NCI-H510A treated with DMSO at 0.1 percent for 48 hours (cell line): ENCODE measurements at places on chromosomes 6 and 20.

DNA sequence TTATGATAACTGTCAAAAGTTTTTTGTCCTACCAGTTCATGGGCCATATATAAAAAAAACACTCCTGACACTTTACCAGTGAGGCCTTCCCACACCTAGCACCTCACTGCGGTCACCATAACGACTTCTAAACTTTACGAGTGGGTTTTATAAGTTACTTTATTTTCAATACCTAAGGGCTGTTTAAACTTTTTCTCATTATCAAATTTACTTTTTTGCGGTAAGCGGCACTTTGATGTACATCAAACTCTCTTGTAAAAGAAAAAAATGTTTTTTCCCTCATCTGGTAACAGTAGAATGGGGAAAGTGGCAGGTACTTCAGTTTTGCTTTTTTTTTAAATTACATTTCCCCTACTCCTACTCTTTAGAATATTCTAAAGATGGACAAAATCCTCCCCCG is 36.2 kb downstream of the FYN start:
- no peak for DNase-seq

DNA sequence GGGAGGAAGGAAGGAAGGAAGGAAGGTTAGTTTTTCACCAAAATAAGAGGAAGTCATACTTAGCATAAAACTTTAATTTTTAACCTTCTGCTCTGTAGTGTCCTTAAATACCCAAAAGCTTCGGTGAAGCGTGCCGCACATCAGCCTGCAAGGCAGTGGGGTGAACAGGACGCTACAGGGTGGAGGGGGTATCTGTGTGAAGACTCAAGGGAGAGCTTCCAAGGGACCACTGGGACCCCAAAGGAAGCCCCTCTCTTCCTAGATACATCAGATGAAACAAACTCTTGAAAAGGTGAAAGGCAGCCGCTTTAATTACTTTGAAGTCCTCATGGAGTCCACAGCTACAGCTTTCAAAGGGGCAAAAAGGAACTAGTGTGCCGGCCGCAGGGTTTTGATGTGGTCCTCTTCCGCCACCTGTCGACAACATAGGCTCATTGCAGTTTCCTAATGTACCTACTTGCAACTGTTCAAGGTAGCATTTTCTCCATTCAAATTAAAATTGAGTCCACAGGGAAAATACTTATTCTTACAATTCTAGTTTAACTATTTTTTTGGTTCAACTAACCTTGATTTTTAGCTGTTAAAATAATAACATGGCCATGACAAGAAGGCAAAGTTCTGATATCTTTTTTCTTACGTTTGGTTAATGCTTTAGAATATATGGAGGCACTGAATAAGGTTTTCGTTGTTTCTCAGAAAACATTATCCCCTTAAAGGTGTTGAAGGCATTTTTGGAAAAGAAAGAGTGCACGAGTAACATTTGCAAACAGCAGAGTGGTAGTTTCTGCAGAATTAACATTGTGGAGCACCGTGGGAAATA is 135.0 kb upstream of the RIPOR2 start:
- DNase-seq = peak; percentile 81

DNA sequence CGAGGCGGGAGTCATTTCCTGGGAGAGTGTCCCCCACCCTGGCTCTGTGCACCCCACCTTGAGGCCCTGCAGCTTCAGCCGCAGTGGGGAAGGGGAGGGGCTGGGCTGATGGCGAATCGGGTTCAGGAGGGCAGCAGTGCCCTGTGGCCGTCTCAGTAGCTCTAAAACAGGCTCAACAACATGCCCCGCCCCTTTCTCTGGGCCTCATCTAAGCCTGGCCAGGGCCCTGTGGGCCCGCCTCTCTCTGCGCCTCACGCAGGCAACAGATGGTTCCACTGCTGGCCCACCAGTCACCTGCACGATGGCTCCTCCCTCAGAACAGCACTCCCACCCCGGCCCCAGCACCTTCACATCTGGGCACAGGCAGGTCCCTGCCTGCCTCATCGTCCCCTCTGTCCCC is 30.2 kb downstream of the CHRNA4 start:
- no peak for DNase-seq

- no peak for DNase-seq
These were observed 201.6 kb upstream of the JARID2 start for GRCh38 chr6:15044146-15044882.

- peak; percentile 97 for DNase-seq
These were observed 49.7 kb downstream of the KLHL31 start for GRCh38 chr6:53615633-53616449.

- DNase-seq = no peak
These were observed 33.5 kb downstream of the DYNLT1 start for GRCh38 chr6:158611039-158611438.

DNA sequence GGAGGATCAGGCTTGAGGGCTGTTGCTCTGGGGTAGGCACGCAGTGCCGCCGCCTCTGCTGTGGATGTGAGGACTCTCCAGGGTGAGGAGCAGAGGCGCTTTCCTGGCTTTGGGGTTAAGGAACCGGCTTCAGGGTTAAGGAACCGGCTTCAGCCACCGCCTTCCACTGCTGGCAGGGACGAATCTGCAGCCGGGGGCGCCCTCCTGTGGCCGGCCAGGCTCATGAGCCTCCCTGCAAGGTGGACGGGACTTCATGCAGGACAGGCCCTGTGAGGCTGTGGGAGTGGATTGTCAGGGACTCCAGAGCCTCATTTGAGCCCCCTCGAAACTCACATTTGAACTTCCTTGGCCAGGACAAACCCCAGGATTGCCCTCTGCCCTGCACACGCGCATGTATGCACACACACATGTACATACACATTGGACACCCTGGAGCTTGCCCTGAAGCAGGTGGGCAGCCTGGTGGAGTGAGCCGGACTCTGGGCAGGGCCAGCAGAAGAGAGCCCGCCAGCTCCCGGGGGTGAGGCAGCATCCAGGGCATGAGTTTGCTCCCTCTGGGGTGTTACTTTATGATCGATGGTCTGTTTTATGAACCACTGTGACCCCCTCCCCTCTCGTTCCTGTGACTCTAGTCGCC is 146.9 kb downstream of the PHACTR3 start:
- DNase-seq = peak; percentile 20

DNA sequence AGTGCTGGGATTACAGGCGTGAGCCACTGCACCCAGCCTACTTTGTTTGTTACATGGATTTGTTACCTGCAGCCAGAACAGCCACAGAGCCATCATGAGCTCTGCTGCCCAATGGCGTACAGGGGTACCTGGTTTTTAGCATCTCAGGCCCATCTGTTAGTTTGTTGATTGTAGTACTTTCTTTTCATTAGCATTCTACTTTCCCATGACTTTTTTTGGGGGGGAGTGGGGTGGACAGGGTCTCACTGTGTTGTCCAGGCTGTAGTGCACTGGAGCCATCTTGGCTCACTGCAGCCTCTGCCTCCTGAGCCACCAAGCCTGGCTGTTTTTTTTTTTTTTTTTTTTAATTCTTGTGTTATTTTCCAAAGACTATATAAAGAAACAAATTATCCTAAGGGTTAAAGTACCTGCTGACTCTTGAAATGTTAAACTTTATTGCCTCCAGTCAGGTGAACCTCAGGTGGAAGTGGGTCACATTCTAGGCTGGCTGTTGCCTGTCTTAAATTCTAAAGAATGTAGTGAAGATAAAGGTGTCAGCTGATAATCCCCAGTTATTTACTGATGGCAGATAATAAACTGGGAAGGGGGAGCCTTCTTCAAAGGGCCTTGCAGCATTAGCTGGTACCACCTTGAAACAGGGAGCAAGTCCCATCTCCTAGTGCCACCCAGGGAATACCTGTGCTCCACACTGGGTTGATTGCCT is 15.2 kb downstream of the NEU1 start:
- no peak for DNase-seq

DNA sequence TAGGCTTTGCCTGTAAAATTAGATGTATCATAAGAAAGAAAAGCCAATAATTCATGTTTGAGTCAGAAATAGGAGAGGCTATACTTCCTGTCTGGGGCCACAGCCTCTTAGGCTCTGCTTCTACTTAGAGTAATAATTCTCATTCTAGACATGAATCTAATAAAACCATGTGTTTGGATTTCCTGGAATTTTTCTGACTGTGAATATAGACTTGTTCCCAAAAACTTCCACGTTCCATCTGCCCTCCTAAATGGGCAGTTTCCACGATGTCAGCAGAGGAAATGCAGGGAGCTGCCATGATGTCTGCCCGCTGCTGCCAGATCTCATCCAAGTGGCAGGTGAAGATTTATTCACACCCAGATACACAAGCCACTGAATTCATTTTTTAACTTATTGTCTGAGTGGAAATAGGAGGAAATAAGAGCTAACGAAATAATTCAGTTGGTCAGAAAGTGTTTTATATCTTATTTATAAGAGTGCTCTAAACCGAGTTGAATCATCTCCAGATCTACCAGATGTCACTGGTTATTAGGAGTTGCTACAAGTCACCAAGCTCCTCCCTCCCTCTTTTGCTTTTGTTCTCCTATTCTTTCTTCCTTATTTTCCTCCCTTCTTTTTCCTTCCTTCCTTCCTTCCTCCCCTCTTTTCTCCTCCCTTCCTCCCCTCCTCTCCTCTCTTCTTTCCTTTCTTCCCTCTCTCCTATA is 69.3 kb downstream of the ALDH8A1 start:
- no peak for DNase-seq

DNA sequence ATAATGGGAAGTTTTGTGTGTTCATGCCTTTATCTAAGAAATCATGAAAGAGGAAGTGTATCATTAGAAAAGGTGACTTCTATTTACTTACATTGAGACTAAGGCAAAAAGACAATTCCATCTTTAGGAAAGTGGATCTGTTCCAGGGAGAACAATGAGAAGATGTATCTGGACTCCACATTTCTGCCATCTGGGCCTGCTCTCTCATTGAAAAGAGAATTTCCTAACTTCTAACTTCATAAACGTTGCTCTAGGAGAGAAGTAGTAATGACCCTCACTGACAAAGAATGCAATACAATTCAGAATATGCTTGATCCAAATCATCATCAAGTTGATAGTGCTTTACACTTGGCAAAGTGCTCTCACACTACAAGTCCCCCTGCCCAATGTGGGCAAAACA is 294.2 kb downstream of the OGFRL1 start:
- no peak for DNase-seq

DNA sequence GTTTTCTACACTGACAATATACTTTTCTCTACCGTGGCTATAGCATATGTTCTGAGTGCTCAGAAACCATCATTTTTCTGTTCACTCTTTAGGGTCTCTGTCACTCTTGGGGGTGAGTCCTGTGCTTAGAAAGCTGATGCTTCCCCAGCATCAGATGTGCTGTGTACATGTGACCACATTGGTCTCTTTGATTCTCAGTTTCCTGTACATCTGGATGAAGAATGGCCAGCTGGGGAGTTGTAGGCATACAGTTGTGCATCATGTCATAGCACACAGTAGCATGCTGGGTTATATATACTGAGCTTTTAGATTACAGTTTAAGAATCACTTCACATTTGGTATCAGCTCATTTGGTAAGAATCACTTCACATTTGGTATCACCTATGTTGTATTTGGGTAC is 238.6 kb upstream of the PREP start:
- no peak for DNase-seq

DNA sequence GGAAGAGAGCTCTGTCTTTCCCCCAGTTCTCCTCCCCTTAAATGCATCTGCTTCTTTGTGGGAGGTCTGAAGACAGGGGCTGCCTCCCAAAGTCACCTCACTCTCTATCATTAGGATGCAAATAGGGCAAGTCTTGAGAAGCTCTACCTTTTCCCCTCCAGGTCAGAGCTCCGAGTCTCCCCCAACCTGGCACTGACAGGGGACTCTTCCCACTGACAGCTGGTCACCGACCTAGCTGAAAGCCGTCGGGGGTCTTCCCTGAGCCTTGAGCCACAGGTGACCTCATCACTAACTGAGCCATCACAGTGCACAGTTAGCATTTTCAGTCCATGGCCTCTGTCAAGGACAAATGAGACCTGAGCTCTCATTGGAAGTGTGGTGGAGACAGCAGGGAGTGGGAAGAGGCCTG is 386.7 kb downstream of the HACE1 start:
- DNase-seq = no peak

- DNase-seq = no peak
These were observed 345.2 kb downstream of the GJA1 start for GRCh38 chr6:121780325-121781321.

DNA sequence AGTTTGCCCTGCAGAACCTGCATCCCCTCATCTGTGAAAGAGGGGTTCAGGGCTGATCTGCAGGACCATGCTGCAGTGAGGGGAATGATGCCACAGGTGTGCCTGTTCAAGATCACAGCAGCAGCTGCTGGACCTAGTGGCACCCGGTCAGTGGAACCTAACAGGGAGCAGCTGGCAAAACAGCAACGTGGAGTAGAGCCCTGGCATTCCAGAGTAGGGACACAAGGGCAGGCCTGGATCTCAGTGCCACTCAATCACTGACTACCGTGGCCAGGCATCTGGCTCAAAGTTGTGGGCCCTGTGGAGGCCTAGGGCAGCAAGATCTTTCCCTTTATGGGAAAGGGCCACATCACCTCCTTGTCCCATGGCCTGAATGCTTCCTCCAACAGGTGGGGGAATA is 62.2 kb downstream of the INSM1 start:
- no peak for DNase-seq

GRCh38 chr20:2859330-2860121 is 13.8 kb upstream of the PTPRA start:
- DNase-seq = no peak

GRCh38 chr6:124747349-124747748 is 214.9 kb upstream of the RNF217 start:
- DNase-seq = no peak

- DNase-seq = no peak
These were observed 55.8 kb downstream of the SULF2 start for GRCh38 chr20:47729472-47729871.

DNA sequence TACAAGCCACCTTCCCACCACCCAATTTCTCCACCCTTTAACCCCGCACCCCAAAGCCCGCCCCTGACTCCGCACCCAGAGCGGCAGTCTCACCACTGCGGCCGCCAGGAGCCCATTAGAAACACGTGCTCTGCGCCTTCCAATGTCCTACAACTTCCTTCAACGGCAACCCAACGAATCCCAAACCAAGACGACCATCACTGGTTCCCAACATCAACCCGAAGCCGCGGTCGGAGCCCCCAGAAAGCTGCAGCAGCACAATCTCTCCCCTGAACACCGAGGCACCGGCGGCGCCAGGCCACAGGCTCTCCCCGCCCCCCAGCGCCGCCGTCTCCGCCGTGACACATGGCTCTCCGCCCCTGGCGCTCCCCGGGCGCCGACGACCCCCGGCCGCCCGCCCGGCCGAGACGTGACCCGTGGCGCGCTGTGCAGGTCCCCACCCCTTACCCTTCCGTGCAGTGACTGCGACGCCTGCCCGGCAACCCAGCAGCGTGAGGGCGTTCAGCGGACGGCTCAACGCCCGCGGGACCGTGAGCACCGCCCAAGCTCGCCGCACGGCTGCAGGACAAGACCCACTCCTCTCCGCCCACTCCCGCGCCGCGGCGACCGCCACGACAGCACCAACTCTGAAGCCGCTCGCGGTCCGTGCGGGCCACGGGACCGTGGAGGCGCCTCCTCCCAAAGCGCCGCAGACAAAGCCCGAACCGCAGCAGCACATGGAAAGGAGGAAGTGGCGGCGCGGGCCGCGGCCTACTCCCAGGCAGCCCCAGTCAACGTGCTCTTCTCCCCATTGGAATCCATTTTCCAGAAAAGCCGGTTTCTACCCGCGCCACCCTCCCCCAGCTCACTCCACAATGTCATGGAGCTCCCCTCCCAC is 551 bp downstream of the SYNCRIP start:
- DNase-seq = no peak

GRCh38 chr20:19048995-19049501 is 163.4 kb upstream of the SLC24A3 start:
- no peak for DNase-seq

- DNase-seq = no peak
These were observed 144.7 kb downstream of the TASP1 start for GRCh38 chr20:13494019-13494418.

GRCh38 chr6:135095716-135096115 is 41.1 kb upstream of the HBS1L start:
- no peak for DNase-seq

- DNase-seq = no peak
These were observed 48.4 kb upstream of the IER3 start for GRCh38 chr6:30792786-30793185.
